NCI-H2081 (cell line): ENCODE measurements at places on chromosomes 7 and 10.

DNA sequence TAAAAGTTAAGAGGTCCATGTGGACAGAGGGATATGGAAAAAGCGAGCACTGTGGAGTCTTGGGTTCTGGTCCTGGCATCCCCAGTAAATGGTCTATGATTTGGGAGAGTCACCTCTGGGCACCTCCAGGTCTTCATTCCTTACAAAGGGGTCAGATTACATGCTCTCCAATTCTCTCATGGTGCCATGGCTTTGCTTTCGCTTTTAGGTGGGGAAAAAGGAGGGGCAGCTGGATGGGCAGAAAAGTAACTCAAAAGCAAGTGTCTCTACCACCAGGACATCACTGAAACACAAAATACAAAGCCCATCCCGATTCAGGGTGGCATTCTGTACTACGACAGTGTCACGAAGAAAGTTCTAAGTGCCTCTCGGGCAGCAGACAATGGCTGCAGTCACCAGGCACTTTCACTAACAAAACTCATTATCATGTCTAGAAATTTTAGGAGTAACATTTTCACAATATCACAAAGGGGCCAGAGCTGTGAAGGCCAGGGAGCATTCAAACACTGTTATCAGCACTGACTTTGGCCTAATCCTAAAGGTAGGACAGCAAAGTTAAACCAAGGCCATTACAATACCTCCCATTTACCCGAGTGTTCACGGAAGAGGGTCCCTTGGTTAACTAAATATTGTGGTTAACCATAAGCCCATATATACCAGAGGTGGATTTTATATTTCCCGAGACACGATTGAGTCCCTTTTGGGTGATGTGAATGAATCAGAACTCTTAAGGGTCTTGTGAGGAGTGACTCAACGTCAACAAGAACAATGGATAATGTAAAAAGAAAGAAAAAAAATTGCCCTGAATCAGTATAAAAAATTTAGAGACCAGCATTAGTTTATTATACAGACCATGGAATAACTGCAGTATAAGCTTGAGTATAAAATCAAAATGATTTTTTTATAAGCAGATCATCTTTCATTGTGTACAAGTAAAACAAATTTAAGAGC lies 2.5 kb downstream of the PSAP start:
- no peak for DNase-seq

- DNase-seq: no peak
These were observed 10.0 kb downstream of the CAV1 start for GRCh38 chr7:116534790-116535189.

DNA sequence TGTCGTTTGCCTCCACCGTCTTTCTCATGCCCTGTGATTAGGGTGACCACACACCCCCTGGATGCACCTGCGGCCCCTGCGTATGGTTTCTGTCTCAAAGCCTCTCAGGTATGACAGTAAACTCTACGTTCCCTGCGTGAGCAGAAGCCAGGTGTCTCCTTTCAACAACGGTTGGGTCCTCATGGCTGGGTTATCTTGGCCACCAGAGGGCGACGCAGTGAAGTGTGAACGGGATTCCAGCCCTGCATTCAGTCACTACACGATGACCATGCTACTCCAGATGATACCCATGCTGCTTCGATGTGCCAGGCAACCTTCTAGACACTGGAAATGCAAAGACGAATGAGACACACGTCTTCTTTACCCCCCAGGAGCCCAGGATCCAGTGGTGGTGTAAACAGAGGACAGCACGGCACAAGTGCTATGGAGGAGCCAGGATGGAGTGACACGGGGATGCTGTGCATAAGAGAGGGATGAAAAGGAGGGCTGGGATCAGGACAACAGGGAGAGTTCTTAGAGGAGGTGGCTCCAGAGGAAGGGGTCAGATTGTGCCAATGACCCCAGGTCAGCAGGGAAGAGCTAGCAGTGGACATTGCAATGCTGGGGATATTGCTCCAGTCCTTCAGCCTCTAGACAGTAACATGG lies 228.1 kb upstream of the PFKP start:
- DNase-seq: peak; percentile 27

DNA sequence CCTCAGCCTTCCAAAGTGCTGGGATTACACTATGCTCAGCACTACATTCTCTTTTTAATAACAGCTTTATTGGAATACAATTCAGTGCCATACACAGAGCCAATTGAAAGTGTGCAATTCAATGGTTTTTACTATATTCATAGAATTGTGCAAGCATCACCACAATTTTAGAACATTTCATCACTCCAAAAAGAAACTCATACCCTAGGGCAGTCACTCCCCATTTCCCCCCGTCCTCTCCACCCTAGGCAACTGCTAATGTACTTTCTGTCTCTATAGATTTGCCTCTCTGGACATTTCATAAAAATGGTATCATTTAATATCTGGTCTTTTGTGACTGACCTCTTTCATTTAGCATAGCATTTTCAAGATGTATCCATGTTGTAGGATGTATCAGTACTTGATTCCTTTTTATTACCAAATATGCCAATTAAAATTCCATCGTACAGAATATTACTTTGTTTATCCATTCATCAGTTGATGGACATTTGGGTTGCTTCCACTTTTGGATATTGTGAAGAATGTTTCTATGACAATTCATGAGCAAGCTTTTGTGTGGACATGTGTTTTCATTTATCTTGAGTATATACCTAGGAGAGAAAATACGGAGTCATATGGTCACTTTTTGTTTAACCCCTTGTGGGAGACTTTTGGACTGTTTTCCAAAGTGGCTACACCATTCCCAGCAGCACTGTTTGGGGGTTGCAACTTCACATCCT lies 6.3 kb upstream of the XPNPEP1 start:
- DNase-seq: no peak

- no peak for DNase-seq
These were observed 4.9 kb downstream of the PRTFDC1 start for GRCh38 chr10:24947304-24948097.

DNA sequence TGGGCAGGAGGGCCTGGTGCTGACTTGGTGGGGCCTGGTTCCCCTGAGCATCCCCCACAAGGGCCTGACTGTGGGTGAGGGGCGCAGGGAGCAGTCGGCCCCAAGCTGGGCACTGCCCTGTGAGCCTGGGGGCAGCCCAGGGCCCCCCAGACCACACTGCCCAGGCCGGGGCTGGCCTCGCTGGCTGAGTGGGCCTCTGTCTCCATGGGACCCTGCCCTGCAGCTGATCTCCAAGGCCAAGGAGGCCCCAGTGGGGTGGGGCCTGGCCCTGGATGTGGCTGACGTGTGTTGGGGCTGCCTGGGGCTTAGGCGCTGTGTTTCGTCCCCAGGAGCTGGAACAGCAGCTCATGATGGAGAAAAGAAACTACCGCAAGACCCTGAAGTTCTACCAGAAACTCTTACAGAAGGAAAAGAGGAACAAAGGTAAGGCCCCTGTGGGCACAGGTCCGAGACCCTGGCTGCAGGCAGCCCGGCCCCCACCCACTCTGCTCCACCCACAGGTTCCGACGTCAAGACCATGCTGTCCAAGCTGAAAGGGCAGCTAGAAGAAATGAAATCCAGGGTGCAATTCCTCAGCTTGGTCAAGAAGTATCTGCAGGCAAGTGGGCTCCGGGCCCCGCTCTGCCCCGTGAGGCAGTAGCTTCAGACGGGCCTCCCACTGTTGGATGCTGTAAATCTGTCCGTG lies 23.5 kb upstream of the UTF1 start:
- DNase-seq: no peak
